Stimulated activated CD8-positive, alpha-beta memory T cell treated with anti-CD3 and anti-CD28 coated beads, Interleukin-4, amount 100 ng/mL, for 1 hour (primary cell): ENCODE measurements at places on chromosomes 6 and 20.

DNA sequence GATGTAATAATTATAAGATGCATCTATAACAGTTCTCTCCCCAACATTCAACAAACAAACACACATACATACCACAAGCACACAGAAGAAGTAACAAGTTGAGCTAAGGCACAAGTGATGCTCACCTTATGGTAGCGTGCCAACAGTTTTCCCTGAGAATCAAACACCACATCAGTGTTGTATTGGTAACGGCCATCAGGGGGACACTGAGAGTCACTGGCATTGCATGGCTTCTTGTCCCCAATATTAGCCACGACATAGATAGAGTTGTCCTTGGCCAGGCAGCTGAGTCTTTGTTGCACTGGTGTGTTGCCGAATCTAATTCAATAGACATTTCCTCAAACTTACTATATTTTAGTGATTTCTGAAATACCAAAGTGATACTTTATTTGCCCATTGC is 14.8 kb upstream of the VNN1 start:
- DNase-seq = no peak

- no peak for DNase-seq
These were observed 24.7 kb upstream of the GFOD1 start for GRCh38 chr6:13511913-13512717.

DNA sequence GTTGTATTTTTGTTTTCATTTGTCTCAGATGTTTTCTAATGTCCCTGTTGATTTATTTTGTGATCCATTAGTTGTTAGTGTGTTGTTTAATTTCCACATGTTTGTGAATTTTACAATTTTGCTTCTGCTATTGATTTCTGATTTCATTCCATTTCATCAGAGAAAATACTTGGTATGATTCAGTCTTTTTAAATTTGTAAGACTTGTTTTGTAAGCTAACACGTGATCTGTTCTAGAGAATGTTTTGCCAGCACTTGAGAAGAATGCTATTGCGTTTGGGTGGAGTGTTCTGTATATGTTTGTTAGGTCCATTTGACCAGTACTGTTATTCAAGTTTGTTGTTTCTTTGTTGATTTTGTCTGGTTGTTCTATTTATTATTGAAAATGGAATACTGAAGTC is 53.9 kb downstream of the KIZ start:
- no peak for DNase-seq

DNA sequence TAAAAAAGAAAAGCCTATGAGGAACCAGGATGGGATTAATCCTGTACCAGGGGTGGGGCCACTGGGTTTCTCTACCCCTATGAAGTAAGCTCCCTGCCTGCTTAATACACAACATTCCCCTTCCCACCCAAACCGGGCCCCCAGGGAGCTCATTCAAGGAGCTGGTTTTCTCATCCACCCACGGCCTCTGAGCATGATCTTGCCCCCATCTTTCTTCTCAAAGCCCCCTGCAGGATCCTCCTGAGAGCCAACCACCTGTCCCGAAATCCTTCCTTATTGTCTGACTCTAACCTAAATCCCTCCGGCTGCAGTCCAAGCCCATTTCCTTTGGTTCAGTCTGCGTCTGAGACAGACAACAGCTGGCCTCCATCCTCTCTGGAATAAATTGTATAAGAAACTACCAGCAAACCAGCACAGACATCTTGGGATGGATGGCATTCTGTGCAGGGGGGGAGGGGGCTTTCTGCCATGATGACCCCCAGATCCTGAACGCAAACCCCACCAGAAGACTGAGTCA is 21.0 kb downstream of the KCNK5 start:
- no peak for DNase-seq

GRCh38 chr6:159398633-159399032 is 229.4 kb downstream of the FNDC1 start:
- no peak for DNase-seq

DNA sequence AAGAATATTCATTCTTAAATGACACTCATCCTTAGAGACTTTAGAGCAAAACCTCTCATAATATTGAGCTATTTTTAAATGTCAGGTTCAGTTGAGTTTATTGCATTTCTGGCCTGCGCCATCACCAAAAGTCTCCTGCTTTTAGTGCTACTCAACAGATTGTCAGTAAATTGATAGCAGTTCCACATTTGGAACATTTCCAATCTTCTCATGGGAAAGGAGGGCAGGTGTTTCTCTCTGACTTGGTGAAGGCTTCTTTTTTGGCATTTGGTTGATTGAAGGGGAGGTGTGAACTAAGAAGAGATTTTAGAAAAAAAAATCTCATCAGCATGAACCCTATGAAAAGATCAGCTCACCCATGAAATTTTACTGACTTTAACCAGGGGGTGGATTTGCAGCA is 125.9 kb upstream of the INSM1 start:
- no peak for DNase-seq

- no peak for DNase-seq
These were observed 729 bp downstream of the SMOC2 start for GRCh38 chr6:168441434-168442391.

DNA sequence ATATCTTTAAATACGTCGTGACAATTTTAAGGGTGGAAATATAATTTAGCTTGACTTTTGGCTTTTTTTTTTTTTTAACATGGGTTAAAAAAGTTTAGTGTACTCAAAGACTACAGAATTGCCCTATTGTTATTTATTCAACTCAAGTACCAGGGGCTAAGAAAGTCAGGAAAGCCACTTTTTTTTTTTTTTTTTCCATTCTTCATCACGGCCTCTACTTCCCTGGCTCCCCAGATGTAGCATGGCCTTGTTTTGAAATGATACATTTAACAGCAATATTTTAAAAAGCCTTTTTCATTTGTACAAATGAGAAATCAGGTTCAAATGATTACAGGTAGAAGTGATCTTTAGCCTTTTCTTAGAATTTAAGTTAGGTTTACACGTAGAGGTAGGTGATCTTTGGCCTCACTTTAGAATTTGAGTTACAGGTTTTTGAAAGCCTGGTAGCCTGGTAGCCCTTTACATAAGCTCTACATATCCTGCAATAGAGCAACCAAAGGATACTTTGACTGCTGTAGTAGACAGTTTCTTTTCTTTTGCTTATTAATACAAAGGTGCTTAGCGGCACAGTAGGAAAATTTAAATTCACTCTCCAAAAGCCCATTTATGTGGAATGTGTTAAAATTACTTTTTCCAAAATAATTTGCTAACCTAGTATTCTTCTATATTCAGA is 160.5 kb upstream of the MMS22L start:
- no peak for DNase-seq

GRCh38 chr6:43304882-43305281 is 3.7 kb downstream of the CRIP3 start:
- DNase-seq = no peak

GRCh38 chr20:5036828-5037227 is 35.5 kb upstream of the SLC23A2 start:
- DNase-seq = no peak

GRCh38 chr6:148367411-148368024 is 24.9 kb downstream of the SASH1 start:
- DNase-seq = no peak

DNA sequence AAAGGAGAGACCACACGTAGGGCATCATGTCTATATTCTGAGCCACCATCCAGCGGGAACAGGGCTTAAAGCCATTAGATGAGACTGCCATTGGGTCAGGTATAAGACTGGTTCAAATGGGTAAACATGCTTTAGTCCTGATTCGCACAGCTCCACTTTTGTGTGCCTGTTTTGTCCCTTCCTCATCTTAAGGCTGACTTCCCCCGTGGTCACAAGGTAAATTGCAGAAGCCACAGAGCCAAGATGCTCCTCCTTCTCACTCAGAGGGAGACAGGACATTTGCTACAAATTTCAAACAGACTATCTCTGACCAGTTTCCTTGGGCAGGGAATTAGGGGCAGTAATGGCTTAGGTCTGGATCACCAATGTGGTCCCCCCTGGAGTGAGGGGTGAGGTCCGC is 11.4 kb upstream of the IFNGR1 start:
- DNase-seq = no peak

DNA sequence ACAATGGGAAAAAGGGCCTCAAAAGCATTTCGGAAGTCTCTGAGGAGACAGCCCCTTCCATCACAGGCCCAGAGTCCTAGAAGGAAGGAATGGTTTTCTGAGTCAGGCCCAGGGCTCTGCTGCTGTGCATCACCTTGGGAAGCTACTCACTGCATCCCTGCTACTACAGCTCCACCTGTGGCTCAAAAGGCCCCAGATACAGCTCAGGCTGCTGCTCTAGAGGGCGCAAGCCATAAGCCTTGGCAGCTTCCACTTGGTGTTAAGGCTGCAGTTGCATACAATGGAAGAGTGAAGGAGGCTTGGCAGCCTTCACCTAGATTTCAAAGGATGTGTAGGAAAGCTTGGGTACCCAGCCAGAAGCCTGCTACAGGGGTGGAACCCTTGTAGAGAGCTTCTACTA is 54.8 kb downstream of the MEI4 start:
- DNase-seq = no peak

DNA sequence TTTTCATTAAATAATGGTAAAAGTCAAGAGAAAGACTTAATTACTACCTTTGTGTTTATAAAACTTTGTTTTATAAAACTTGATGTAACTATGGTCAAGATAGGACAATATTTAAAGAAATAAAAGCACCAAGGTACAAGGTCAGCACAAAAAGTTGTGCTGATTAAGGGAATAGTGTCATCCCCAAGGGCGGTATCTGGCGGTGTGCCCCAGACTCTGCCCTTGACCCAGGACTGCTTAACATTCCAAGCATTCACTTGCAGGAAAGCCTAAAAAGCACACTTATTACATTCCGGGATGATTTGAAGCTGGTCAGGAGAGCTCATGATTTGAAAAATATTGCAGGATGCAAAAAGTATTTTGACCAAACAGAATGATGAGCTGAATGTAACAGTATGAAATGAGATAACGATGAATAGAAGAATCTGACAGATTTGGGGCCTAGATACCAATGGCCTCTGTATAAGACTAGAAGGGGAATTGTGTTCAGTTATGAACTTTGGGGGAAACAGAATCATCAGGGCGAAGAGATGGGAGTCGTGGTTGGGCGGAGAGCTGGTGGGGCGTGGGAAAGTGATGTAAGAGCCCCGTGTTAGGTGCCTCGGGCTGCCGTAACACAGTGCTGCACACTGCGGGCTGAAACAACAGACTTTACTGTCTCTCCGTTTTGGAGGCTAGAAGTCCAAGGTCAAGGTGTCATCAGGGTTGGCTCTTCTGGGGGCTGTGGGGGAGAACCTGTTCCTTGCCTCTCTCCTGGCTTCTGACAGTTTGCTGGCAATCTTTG is 77.2 kb downstream of the CDC5L start:
- DNase-seq = no peak

GRCh38 chr6:152277826-152278329 is 359.3 kb downstream of the SYNE1 start:
- no peak for DNase-seq

GRCh38 chr6:64224819-64225218 is 589.2 kb downstream of the PHF3 start:
- DNase-seq = no peak

GRCh38 chr6:137706083-137706750 is 160.8 kb upstream of the TNFAIP3 start:
- DNase-seq = no peak

DNA sequence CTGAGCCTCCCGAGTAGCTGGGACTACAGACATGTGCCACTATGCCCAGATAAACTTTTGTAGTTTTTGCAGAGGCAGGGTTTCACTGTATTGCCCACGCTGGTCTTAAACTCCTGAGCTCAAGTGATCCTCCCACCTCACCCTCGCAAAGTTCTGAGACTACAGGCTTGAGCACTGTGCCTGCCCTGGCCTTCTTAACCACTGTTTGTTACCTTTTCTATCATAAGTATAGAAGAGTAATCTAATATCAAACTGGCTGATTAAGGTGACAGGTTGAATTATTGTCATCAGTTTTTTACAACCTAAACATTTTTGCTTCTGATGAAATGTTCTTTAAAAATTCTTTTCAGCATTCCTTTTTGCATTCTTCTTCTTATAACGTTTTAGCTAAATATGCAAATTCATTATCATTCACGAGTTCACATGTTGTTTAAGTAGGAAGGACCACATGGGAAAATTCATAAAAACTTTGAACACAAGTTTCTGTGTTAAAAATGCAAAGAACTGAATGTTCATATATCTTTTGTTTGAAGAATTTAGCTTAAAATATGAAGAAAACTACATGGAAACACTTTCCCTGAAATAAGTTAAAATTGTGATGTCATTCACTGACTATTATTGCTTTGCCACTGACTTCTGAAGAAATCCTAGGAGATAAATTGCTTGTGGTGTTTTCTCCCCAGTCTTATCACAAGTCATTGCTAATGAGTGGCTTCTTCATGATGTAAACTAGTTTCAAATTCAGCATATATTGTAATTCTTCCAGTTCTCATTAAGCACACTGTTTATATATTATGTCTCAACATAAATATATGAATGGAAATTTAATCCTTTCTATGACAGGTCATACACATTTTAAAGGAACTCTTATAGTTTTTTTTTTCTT is 106.7 kb downstream of the ADGRB3 start:
- DNase-seq = no peak

DNA sequence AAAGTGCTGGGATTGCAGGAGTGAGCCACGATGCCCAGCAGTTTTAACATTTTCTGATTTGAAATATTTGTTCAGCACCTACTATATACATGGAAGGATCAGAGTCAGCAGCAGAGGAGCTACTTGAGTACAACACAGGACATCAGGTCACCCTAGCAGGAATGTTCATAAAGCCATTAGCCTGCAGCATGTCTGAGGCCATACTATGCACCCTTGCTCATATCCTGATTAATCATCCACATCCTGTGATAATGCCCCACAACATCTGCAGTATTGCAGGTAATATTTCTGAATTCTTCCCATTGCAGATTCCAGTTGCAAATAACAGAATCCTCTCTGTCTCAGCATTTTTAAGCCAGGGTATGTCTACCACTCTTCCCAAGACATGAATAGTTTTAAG is 171.0 kb upstream of the PRND start:
- no peak for DNase-seq

GRCh38 chr20:14828459-14828858 is 491.0 kb upstream of the FLRT3 start:
- no peak for DNase-seq

GRCh38 chr6:43734294-43734665 is 35.7 kb upstream of the VEGFA start:
- DNase-seq = no peak

GRCh38 chr6:147944122-147944521 is 398.5 kb upstream of the SASH1 start:
- no peak for DNase-seq

GRCh38 chr6:170114187-170114945 is 176.5 kb downstream of the DLL1 start:
- no peak for DNase-seq
